Urothelium cell line (cell line): ENCODE measurements at places on chromosomes 1 and 21.

DNA sequence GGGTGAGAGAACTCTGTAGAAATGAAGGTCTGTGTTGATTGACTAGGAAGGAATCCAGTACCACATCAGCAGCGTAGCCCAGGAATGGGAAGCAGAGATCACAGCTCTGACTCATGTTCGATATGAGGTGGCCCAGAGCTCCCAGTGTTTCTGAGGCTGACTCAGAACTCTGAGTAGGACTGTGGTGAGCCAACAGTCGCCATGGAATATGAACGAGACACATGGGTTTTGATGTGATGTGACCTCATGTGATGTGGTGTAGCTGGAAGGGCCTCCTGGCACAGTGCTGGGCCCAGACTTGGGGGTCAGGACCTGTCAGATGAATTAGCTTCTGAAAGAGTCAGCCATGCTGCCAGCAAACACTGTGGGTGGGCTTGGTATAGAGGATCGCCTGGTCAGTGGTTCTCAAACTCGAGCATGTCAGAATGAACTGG is 237.0 kb downstream of the MRPL39 start:
- peak; percentile 84 for DNase-seq

DNA sequence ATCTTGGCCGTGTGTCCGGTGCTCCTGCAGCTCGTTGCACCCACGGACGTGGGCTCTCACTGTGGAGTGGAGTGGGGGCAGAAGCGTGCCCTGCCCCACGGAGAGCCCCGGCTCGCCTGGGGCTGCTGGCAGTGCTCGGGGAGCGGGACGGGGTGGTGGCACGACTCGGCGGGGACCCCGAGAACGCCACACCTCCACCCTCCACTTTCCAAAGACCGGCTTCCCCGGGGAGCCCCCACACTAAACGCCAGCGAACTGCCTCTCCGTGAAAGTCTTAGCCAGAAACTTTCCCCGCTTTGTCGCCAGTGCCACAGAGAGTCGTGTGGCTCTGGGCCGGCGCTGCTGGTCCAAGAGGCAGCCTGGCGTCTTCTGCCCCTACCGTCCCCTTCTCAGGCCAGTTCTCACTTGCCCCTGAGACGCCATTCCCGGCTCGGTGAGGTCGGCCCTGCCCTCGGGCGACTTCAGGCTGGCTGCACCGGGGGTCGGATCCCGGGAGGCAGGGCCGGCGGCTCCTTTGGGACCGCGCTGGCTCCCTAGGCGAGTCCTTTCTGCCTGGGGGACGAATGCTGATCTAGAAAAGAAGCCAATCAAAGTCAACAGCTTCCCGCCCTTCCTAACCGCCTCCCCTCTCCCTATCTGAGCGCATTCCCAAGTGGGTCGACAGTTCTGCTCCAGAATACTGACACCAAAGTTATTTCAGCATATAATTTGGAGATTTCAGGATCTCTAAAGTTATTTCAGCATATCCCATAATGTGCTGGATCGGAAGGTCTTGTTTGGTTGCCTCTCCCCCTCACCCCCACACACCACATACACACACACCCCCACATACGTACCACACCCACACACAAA is 2.6 kb upstream of the SAMD13 start:
- peak; percentile 46 for DNase-seq

GRCh38 chr1:53293123-53293522 is 34.7 kb downstream of the LRP8 start:
- DNase-seq: no peak

- DNase-seq: no peak
These were observed 154.6 kb downstream of the PLPPR5 start for GRCh38 chr1:98849969-98850636.

- DNase-seq: no peak
These were observed 22.8 kb upstream of the GPX7 start for GRCh38 chr1:52579415-52579814.
